ENCODE measurements at places on chromosomes 5 and 9.

- DNase-seq = no peak
Measured at GRCh38 chr5:28408186-28408585, 1369.8 kb upstream of the CDH9 start.

GRCh38 chr9:100505564-100506159 is 32.7 kb downstream of the TMEFF1 start:
- DNase-seq = peak; percentile 10

- DNase-seq = peak; percentile 60
Measured at GRCh38 chr9:134403682-134404301, 77.5 kb downstream of the RXRA start.

DNA sequence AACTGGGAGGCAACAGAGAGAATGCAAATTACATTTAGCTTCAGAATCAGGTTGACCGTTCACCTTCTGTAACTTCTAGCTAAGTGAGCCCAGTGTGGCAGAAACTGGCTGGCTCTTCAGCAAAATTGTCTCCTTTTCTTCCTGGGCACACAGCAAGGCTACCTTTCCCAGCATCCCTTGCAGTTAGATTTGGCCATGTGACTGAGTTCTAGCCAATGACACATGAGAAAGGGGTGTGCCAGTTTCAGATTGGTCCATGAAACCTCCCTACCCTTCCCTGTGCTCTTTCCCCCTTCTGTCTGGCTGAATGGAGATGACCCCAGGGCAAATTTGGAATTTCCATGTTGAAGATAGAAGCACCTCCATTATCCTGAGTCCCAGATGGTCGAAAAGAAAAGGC is 72.5 kb upstream of the SMIM23 start:
- DNase-seq = no peak

GRCh38 chr5:126973193-126973592 is 57.2 kb downstream of the MARCHF3 start:
- no peak for DNase-seq

- DNase-seq = no peak
Measured at GRCh38 chr9:134125413-134126095, 10.3 kb upstream of the WDR5 start.

- DNase-seq = no peak
Measured at GRCh38 chr9:10003047-10003446, 609.8 kb downstream of the PTPRD start.

DNA sequence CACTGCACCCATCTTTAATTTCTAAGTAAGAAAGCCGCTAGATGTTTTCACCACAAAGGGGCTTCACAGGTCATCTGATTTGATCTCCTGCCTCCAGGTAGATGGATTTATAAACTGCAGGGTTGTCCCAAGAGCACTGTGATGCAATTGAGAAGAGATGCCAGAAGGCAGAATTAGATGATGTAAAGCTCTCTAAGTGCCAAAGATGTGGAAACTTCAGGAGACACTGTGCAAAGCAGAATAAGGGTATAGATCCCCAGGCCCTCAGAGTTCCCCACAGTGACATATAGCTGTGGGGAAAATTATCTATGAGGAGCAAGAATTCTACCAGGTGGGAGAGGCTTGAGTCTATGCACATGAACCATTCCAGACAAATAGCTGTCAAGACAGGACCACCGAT is 90.5 kb downstream of the FSTL4 start:
- DNase-seq = no peak

DNA sequence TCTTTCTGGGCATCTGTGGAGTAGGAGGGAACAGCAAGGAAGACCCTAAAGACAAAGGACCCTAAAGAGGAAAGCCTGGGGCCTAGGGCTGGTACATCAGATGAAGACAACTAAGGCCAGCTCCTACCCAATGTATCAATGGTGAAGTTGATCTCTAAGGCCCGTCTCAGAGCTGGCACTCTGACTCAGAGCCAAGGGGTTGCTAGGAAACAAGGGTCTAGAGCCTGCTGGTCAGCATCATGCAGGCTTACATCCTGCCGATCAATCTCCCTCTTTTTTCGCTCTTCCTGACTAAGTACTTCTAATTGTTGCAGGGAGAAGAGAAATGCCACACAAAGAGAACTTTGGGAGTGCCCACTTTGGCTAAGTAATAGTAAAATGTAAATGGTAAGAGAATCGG is 26.2 kb downstream of the TRIM32 start:
- DNase-seq = no peak

GRCh38 chr5:43363445-43364152 is 48.6 kb downstream of the CCL28 start:
- no peak for DNase-seq

DNA sequence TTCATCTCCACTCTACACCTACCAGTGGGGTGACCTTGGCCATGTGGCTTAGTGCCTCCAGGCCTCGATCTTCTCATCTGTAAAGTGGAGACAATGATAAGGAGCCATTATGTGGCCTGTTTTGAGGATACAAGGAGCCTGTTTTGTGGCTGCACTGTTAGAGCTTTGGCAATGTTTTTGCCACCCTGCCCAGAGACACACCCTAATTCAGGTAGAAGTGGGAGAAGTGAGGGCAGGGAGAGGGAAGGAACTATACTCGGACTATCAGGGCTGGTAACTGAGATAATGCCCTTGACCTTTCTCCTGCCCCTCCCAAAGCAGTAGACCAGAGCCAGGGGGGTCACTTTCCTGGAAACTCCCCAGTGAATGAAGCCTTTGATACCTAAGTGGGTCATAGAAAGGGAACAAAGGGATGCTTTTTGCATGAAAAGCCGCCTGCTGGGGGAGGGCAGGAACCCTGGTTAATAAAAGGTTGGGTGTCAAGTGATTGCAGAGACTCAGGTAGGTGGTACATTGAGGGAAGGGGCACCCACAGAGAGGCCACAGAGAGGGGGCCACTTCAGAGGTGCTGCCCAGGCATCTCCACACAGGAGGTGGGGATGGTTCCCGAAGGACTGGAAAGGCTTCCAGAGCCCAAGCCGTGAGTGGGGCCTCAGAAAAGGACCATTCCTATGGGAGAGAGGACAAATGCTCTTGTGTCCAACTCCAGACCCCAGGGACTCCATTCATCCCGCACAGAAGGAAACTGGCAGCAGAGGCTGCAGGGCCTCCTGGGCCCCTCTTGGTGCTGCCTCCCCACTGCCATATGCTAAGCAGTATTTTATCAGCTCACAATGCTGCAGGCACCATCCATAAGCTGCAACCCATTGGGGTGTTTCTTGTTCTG is 42.3 kb upstream of the VDAC1 start:
- DNase-seq = no peak

- no peak for DNase-seq
Measured at GRCh38 chr5:54533541-54534190, 16.1 kb downstream of the SNX18 start.

GRCh38 chr9:86082870-86083269 is 16.5 kb downstream of the GOLM1 start:
- DNase-seq = no peak

DNA sequence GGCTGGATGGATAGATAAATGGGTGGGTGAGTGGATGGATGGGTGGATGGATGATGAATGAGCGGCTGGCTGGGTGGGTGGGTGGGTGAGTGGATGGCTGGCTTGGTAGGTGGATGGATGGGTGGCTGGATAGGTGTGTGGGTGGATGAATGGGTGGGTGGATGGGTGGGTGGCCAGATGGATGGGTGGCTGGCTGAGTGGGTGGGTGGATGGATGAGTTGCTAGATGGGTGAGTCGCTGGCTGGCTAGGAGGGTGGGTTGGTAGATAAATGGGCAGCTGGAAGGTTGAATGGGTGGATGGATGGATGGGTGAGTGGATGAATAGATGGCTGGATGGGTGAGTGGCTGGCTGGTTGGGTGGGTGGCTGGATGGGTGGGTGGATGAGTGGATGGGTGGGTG is 27.9 kb upstream of the CEP72 start:
- no peak for DNase-seq

- DNase-seq = no peak
Measured at GRCh38 chr9:137865581-137866145, 11.9 kb upstream of the CACNA1B start.
